ENCODE measurements at places on chromosomes 16 and 17.

DNA sequence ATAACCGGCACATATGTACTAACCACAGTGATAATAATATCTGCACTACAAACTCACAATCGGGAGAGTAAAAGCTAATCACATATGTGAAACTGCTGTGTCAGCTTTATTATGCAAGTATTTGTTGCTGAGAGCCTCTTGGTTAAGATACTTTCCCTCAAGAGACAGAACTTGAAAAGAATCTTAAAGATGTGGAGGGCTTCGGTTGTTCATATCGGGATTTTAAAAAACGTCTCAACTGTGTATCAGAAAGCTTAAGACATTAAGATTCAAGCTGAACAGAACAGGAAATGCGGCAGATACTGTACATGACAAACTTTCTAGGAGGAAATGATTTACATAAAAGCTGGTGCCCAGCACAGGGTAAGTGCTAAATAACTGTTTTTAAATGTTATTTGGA is 27.5 kb upstream of the HLF start:
- DNase-seq: peak; percentile 42

DNA sequence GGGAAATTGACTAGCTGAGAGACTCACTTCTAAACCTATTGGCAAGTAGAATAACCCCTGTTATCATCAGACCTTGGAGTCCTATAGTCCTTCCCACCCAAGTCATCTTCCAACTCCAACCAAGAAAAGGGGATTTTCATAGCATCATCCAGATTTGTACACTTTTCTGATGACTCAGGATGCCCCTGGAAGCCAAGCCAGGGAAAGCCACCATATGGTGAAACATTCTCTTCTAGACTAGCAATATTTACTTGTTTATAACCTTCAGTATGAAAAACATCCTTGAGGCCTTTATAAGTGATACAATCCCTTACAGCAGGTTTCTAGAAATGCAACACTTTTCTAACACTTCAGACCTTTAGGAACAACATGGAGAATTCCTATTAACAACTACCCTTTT is 618.8 kb upstream of the CDH11 start:
- DNase-seq: no peak

GRCh38 chr16:22614271-22614947 is 103.7 kb downstream of the NPIPB5 start:
- DNase-seq: no peak

DNA sequence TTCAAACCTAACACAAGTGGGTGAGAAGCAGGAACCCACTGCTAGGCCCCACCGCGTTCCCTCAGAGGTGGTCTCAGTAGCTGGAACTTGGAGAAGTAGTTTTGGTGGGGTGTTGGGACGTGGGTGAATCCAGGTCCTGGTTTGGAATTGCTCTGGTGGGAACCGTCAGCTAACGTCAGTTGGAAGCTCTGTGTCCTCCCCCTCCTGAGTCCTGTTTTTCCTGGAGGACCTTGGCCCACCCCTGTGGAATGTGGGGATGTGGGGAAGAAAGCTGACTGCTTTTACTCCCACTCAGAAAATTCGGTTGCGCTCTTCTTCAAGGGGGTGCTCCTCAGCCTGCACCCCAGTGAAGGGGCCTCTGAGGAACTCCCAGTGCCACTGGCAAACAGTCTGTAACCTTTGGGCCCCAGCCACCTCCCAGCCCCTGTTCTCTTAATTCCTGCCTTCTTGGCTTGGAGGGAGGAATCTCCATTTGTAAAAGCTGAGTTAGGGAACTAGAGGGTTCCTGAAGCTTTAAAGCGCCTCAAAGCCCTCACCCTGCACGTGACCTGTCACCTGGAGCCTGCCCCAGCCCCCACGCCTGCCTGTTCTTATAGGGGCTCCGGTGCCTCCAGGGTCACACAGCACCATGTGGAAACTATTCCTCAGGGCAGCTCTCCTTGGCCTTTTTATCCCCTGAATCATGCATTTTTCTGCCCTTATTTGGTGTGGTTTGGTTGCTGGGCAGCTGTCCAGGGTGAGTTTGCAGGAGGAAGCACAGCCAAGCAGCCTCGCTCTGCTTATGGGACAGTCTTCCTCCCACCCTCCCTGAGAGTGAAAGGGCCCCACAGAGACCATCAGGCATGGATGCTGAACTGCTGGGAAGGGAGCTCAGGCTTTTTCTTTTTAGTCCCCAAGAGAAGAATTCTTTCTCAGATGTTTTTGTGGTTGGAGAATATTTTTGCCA is 16.2 kb upstream of the NAGLU start:
- no peak for DNase-seq

DNA sequence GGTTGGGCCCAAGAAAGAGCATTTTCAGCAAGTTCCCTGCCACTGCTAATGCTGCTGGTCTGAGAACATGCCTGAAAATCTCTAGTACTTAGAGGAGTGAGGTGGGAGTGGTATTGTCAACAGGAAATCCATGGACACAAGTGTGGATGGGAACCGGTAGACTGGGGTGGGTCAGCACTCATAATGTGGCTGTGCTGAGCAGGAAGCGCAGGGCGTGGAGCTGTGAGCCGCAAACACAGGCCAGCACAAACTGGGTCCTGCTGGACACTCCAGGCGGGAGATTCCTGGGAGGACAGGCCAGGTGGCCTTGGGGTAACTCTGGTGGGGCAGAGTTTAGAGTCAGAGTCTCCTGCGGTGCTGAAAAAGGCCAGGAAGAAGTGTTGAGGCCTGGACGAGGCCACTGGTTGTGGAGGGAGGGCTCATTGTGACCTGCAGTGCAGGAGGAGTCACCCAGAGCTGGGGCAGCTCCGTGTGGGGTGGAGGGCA is 62.6 kb downstream of the BANP start:
- DNase-seq: no peak

DNA sequence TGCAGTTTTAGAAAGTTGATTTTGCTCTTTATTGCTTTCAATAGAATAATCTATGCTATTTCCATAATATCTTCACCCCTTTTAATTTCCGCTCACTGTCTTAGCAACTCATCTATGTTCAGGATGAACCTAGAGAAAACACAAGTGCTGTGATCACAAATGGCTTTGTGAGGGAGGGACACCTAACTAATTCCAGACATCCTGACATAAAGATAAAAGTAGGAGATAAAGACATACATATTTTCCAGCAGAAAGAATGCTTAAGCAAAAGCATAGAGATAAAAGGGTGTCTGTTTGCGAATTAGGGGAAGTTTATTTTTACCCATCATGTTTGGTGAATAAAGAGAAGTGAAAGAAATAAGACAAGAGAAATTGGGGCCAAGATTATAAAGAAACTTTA is 254.2 kb downstream of the KCNJ2 start:
- no peak for DNase-seq

GRCh38 chr17:49787884-49788477 is 500 bp upstream of the KAT7 start:
- DNase-seq: no peak
